Pancreas (tissue), 10 donors: ENCODE measurements at places on chromosomes 5 and 9. TPM values are rescaled to one million over a fixed set of nuclear protein-coding genes. Genes with fewer than 3 reads are reported as not detected.

DNA sequence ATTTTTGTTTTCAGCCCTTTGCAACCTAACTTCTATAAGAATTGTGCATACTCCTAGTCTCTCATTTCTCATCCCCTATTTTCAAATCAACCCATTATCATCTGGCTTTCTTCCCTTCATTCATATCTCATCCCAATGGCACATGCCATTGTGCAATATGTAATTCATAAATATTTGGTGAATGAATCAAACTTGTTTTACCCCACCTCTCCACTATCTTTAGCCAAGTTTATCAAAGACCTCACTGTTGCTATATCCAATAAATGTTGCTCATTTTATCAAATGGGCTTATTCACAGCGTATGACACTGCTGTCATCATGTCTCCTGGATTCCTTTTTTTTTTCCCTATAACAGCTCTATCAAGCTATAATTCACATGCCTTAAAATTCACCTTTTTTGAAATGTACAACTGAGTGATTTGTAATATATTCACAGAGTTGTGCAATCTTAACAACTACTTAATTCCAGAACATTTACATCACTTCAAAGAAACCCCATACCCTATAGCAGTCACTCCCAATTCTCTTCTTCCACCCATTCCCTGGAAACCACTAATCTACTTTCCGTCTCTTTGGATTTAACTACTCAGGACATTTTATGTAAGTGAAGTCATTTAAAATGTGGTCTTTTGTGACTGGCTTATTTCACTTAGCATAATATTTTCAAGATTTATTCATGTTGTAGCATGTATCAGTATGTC lies 214.4 kb upstream of the PAPPA start:
- no peak for DNase-seq

GRCh38 chr9:89600831-89601230 lies 4.0 kb upstream of the GADD45G start:
- DNase-seq = no peak

- DNase-seq = no peak
Observed at GRCh38 chr5:180639741-180640610, 9.4 kb downstream of the FLT4 start.

DNA sequence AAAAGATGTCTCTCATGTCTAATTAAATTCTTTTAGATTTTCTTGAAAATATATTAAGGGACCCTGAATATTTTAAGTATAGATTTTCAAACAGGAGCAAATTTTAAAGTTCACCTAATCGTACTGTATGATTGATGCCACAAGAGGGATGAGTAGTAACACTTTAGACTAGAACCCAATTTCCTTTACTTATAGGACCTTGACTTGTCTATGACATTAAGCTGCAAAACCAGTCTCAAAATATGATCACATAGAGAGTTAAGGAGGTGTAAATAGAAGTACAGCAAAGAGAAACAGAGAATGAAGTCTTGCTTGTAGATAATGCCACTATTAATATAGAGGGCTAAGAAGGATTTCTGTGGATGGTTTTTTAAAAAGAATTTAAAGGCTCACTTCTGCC lies 312.9 kb upstream of the PRR16 start:
- DNase-seq = no peak

DNA sequence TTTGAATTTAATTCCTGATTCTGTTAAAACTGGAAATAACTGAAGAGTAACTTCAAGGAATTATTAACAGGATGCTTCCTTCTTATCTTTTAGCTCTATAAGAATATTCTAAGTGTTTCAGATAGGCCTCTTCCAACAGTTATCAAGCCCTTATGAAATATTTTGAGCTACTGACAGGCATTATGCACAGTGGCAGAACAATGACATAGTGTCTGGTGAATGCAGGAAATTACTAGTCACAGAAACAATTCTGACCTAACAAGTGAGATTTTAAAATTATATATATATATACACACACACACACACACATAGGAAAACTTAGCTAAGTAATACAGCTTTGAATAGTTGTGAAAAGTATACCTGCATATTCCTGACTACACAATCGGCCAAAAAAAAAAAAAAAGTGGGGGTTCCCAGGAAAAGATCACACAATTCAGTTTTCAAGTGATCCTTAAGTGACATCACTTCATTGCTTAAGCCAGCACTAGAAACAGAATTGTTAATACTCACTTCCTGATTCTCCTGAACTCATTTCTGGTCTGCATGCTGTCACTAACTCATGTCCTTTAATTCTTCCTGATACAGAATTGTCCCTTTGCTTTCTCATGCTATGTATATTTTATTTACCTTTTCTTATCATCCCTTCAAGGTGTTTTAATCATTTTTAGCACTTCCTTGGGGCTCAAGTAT lies 77.3 kb downstream of the SLC25A46 start:
- no peak for DNase-seq

DNA sequence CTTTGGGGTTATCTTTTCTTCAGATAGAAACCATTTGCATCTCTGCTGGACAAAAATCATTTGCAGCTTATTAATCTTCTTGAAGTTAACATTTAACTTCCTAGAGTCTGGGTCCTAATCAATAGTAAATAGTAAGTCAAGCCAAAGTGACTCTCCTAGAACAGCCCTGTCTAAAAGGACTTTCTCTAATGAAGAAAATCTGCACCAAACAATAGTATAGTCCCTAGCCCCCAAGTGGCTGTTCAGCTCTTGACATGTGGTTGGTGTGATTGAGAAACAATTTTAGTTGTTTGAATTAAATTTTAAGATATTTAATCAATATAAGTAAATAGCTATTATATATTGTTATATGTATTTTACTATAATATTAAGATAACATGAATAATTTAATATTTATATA lies 64.6 kb upstream of the SHB start:
- no peak for DNase-seq

DNA sequence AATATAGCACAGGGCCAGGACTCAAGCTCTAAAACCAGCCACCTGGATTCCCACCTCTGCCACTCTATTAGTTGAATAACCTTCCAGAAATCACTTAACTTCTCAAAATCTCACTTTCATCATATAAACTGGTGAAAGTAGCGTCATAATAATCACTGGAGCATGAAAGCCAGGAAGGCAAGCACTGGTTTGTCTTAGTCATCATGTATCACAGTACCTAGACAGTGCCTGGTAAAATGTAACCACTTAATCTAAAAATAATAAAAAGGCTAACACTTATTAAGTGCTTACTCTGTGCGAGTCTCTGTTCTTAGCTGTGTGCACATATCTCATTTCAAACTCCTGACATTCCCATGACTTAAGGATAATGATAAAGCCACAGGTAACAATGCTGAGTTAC lies 109.4 kb downstream of the ASTN2 start:
- no peak for DNase-seq

DNA sequence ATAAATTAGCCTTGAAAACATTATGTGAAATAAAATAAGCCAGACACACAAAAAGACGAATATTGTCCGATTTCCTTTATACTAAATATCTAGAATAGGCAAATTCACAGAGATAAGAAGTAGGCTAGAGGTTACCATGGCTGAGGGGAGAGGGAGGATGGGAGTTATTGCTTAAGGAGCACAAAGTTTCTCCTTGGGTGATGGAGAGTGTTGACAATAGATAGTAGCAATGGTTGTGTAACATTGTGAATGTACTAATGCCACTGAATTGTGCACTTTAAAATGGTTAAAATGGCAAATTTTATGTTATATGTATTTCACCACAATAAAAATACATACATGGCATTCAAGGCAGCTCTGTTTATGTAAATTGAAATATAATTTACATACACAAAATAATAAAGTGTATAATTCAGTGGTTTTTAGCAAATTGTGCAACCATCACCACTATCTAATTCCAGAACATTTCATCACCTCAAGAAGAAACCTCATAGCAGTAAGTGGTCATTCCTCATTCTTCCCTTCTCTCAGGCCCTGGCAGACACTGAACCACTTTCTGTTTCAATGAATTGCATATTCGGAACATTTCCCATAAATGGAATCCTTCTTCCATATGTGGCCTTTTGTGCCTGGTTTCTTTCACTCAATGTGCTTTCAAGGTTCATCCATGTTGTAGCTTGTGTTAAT lies 59.2 kb downstream of the NDST1 start:
- no peak for DNase-seq

DNA sequence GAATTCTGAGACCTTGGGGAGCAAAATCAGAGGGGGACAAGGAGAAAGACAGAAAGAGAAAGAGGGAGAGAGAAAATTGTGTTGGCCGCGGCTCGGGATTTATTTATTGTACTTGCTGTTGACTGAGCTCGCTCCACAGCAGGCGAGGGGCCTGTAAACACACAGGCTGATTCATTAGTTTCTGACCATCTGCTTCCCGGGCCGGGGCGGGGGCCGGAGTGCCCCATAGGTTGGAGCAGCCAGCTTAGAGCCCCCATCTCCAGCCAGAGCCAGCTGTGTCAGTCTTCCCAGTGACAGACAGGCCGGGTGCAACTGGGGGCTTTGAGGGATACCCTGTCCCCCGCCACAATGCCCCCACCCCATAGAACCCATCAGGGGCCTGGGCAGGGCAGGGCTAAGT lies 30.9 kb downstream of the NTNG2 start:
- no peak for DNase-seq

DNA sequence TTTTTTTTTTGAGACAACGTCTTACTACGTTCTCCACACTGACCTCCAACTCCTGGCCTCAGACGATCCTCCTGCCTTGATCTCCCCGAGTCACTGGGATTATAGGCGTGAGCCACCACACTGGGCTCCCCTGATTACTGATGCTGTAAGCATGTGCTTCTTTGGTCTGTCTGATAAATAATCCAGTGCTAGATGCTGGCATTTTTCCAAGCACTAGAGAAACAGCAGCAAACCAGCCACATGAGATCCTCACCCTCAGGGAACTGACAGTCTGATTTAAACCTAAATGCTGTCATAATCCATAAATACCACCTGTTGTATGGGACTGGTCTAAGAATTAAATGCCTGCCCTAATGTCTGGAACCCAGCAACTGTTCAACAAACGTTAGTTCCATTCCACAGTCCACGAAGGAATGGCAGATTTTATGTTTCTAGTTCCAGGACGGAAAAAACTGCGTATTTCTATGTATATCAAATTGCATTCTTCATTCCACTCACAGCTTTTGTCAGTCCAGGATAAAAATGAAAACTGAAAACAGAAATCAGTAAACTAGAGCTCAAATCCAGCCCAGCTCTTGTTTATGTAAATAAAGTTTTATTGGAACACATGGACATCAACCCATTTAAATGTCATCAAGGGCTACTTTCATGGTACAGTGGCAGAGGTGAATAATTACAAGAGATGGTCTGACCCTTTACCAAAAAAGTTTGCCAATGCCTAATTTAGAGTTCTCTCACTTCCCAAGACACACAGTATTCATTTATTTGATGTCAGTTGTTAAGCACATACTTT lies 20.1 kb downstream of the SLC35D2 start:
- DNase-seq = no peak

- DNase-seq = no peak
Observed at GRCh38 chr9:123609844-123610243, 253.8 kb downstream of the CRB2 start.

DNA sequence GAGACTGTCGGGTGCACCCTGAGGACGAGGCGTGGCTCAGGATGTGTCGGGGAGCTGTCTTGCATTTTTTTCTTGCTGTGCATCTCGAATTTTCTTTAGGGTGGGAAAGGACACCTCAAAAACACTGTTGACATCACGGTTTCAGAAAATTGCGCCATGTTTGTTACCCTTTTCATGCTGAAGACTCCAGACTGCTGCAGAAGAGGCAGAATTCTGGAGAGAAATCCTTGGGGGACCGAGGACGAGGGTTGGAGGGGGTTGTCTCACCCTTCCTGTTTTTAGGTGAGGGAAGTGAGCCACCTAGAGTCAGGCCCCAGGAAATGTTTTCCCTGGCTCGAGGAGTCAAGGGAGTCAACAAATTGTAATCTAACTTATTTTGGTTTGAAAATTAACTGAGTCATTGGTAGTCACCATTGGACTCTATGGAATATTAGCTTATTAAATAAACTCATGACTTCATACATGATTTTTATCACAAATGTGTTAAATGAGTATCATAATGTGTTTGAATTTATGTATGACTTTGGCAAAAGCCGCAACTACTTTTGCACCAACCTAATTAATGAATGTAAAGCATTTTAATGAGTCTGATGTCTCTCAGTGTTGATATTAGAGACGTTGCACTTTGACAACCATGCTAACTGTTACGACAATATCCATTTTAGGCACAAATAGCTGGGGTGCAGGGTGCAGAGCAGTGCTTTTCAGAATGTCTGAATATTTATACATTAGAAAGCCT lies 724 bp upstream of the LYSMD3 start:
- no peak for DNase-seq

- no peak for DNase-seq
Observed at GRCh38 chr5:168916852-168917251, 337.7 kb upstream of the PANK3 start.

DNA sequence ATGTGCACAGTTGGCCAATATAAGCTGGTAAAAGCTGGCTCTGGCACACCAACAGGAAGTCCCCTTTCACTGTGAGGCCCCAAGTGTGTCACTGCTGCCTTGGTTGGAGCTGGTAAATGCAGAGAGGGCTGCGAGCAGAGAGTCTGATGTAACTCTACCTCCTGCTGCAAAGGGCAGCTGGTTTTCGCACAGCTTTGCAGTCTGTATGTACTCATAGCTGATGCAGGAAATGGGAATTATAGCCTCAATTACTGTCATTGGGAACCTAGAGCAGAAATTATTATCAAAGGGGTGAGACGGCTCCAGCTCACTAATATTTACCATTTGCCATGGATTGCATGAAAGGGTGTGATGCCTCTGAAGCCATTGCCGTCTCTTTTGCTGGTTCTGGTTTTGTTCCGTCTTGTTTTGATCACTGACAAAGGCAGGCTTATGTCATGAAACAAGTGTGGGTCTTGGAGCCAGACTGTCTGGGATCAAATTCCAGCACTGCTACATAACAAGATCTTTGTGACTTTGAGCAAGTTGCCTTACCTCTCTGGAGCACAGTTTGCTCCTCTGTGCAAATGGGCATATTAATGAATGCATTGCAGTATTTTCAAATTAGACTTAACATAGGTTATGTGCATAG lies 124.3 kb upstream of the SLC25A48 start:
- DNase-seq = no peak

Gene PCDHB15
- total RNA-seq = 1.7 TPM

Gene SLC6A3
- not detected for total RNA-seq

Gene C7
- 84.1 TPM for total RNA-seq

Gene SMARCA2
- 69.7 TPM for total RNA-seq

Gene CDC20B
- total RNA-seq = not detected

Gene IGFBPL1
- 0.28 TPM for total RNA-seq

Gene OSMR
- 29.0 TPM for total RNA-seq
